Endothelial cell of umbilical vein (primary cell): ENCODE measurements at places on chromosomes 2 and 18. TPM values are rescaled to one million over a fixed set of nuclear protein-coding genes. Genes with fewer than 3 reads are reported as not detected.

DNA sequence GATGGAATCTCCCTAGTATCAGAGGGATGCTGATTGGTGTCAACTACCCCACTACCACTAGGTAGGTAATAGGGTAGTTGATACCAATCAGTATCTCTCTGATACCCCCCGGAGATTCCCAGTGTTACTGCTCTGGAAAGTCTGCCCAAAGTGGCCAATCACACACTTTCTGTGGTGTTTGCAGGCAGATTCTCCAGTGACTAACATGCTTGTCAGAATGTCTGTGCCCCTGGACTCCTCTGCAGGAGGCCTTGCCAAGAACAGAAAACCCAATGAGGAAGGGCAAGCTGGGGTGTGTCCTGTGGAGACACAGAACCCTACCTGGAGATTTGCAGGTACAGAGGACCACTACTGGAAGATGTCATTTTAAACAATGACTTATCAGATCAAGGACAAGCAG is 135.1 kb downstream of the RIT2 start:
- H3K36me3 ChIP-seq = no peaks in the 10 kb centered on the region
- no peaks in the 10 kb centered on the region for H3K4me1 ChIP-seq
- H3K27me3 ChIP-seq = no peaks in the 10 kb centered on the region
- H3K27ac ChIP-seq = no peak overlapping the region
- DNase-seq = no peak

GRCh38 chr18:48238636-48239035 is 170.5 kb downstream of the ZBTB7C start:
- H3K36me3 ChIP-seq = no peaks in the 10 kb centered on the region
- H3K4me1 ChIP-seq = no peaks in the 10 kb centered on the region
- no peak overlapping the region for H3K4me3 ChIP-seq
- no peak for DNase-seq
- H3K27ac ChIP-seq = no peak overlapping the region
- no peaks in the 10 kb centered on the region for H3K27me3 ChIP-seq

DNA sequence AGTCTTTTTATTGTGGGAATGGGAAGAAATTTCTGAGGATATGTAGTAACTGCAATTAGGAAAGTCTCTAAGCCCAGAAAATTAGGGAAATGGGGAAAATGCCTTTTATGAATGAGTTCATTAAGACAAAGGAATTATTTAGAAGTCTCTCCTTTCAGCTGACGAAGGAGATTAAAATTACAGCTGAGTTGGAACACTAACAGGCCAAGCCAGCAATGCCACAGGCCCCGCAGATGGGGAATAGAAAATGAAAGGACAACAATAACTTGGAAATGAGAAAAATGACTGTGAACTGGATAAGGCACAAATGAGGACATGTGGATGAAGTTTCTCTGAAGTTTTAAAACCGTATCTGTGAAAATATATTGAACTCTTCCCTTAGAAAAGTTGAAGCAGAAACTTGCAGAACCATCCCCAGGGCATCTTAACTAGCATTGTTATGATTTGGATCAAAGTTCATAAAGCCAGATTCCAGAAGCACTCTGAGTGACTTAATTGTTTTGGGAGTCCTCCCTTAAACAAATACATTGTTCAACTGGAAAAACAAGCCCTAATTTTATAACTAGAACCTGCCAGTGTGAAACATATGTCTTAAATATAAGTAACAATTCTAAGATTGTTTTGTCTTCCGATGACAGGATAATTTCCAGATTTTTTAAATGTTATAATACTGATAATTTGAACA is 51.3 kb downstream of the C2orf76 start:
- no peak overlapping the region for H3K27ac ChIP-seq
- H3K27me3 ChIP-seq = no peaks in the 10 kb centered on the region
- H3K4me3 ChIP-seq = no peak overlapping the region
- no peaks in the 10 kb centered on the region for H3K36me3 ChIP-seq
- no peaks in the 10 kb centered on the region for H3K4me1 ChIP-seq

- no peak overlapping the region for H3K4me3 ChIP-seq
- H3K36me3 ChIP-seq = no peaks in the 10 kb centered on the region
- H3K27me3 ChIP-seq = peaks cover 7% of the 10 kb centered on the region
- H3K27ac ChIP-seq = no peak overlapping the region
- no peaks in the 10 kb centered on the region for H3K4me1 ChIP-seq
Observed at GRCh38 chr2:209988010-209988409, 14.4 kb upstream of the RPE start.

DNA sequence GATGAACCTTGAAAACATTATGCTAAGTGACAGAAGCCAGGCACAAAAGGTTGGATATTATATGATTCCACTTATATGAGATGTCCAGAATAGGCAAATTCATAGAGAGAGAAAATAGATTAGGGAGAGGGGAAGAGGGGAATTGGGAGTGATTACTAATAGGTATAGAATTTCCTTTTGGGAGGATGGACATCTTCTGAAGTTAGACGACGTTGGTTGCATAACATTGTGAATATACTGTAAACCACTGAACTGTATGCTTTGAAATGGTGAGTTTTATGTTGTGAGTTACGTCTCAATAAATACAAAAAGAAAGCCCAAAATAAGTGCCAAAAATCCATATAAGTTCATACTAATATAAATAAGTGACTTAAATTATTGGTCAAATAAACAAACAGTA is 18.6 kb upstream of the CYP26B1 start:
- H3K4me1 ChIP-seq = no peaks in the 10 kb centered on the region
- no peak overlapping the region for H3K4me3 ChIP-seq
- no peaks in the 10 kb centered on the region for H3K36me3 ChIP-seq
- H3K27ac ChIP-seq = no peak overlapping the region

DNA sequence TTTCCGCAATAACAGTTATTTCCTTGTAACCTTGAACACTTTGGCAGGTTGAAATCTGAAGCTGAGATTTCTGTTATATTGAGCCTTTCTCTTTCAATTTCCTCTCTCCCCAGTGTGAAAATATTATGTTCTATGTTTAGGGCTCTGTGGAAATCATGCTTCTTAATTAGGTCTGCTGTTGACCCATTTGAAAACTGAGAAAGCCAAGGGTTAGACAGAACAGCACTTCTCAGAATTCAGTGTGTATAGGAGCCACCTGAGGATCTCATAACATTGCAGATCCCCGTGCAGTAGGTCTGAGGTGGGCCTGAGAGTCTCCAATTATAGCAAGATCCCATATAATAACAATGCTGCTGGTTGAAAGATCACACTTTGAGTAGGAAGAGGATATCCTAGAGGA is 230.2 kb upstream of the NT5C1B start:
- no peak for DNase-seq
- no peaks in the 10 kb centered on the region for H3K36me3 ChIP-seq
- no peak overlapping the region for H3K27ac ChIP-seq
- no peaks in the 10 kb centered on the region for H3K27me3 ChIP-seq

- no peak overlapping the region for H3K4me3 ChIP-seq
- no peaks in the 10 kb centered on the region for H3K4me1 ChIP-seq
- no peaks in the 10 kb centered on the region for H3K27me3 ChIP-seq
- DNase-seq = no peak
- H3K36me3 ChIP-seq = no peaks in the 10 kb centered on the region
- H3K27ac ChIP-seq = no peak overlapping the region
Observed at GRCh38 chr2:7880566-7880965, 801.3 kb upstream of the ID2 start.

- no peaks in the 10 kb centered on the region for H3K27me3 ChIP-seq
- no peak overlapping the region for H3K4me3 ChIP-seq
- no peak for DNase-seq
- no peaks in the 10 kb centered on the region for H3K36me3 ChIP-seq
Observed at GRCh38 chr18:41153871-41154270, 801.2 kb upstream of the PIK3C3 start.

- H3K27me3 ChIP-seq = no peaks in the 10 kb centered on the region
- H3K4me3 ChIP-seq = no peak overlapping the region
- H3K36me3 ChIP-seq = no peaks in the 10 kb centered on the region
Observed at GRCh38 chr2:237181844-237182243, 96.2 kb downstream of the COPS8 start.

DNA sequence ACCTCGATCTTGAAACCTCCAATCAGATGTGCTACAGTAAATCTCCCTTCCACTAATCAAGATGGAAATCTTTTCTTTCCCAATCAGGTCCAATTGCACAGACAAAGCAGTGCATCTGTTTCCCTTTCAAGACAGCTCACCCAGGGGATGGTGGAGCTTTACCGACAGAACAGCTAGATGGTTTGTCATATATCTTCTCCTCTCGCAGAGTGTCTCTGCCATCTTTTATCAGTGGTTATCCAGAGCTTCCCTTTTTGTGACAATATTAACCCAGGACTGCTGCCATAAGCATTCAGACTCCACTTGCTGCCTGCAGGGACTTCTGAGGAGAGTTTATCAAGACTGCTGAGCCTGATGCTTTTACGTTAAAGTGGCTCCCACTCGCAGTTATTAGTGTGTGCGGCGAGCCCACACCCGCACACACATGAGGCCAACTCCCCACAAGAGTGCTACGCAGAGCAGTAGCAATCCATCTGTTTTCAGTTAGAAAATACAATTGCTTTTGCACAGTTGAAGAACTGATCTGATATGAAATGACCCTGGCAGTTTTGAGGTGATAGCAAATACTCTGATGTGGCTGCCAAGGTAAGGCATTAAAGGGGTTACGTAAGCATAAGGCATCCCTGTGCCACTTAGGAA is 398.9 kb downstream of the NCKAP5 start:
- peaks cover 2% of the 10 kb centered on the region for H3K27me3 ChIP-seq
- no peaks in the 10 kb centered on the region for H3K4me1 ChIP-seq
- no peak overlapping the region for H3K27ac ChIP-seq
- no peak overlapping the region for H3K4me3 ChIP-seq

DNA sequence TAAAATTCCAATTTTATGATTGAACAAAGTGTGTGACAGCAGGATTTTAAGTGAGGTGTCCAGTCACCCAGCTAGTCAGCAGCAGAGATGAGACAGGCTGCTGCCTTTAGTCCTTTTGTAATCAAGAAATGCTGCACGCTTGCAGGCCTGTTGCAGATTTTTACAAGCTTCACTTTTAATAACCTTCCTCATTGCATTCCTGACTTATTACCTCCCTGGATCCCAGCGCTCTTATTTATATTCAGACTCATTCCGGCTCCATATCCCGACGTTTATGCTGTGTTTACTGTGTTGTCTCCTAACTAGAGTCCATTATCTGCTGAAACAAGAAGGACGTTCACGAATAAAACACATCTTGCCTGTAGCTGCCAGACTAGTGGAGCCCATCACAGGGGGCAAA is 442.5 kb upstream of the KLHL29 start:
- no peak overlapping the region for H3K27ac ChIP-seq
- DNase-seq = no peak
- no peaks in the 10 kb centered on the region for H3K4me1 ChIP-seq
- H3K27me3 ChIP-seq = no peaks in the 10 kb centered on the region
- no peaks in the 10 kb centered on the region for H3K36me3 ChIP-seq

GRCh38 chr2:230828272-230828961 is 36.3 kb upstream of the ITM2C start:
- no peaks in the 10 kb centered on the region for H3K36me3 ChIP-seq
- H3K27me3 ChIP-seq = peaks cover 11% of the 10 kb centered on the region
- H3K4me3 ChIP-seq = peak overlapping the region; percentile 5

- no peaks in the 10 kb centered on the region for H3K36me3 ChIP-seq
- no peak overlapping the region for H3K4me3 ChIP-seq
- no peak overlapping the region for H3K27ac ChIP-seq
Observed at GRCh38 chr2:21175895-21176646, 52.3 kb downstream of the TDRD15 start.

GRCh38 chr18:51911584-51911983 is 428.4 kb upstream of the DCC start:
- DNase-seq = no peak
- no peaks in the 10 kb centered on the region for H3K36me3 ChIP-seq
- H3K27me3 ChIP-seq = no peaks in the 10 kb centered on the region

DNA sequence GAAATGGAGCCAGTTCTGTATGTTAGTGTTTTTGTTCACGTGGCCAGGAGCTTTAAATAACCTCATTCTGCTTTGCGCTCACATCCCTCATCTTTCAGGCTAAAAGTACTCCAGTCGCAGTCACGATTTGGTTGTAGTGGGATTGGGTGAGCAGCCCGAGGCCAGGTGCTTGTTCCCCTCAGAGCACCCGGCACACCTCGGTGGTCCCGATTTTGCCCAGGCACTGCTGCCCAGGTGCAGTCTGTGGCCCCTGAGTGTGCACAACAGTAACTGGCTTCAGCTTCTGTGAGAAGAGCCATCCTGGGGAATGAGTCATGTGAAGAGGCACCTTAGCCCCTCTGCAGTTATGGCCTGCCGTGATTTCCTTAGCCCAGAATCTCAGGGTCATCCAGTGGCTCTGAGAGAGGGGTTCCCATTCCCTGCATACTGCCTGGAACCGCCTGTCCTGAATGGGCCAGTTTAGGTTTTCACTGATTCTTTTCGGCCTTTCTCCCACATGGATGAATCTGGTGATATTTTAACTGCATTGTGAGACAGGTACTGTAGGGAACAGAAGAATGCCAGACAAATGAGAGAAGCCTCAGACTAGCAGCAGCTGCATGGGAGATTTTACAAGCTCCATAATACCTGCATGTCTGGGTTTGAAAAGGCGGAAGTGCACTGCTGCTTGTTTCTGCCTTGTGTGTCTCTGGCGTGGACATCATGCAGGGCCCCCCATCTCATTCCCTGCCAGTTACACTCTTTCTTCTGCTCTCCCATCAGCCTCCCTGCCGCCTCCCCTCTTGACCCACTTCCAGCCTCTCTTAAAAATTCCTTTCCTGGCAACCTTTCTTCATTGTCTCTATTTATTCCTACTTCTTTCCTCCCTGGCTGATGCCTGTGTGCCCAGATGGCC is 33.5 kb downstream of the IMPA2 start:
- no peak overlapping the region for H3K27ac ChIP-seq

- DNase-seq = peak; percentile 52
- no peaks in the 10 kb centered on the region for H3K36me3 ChIP-seq
- H3K4me1 ChIP-seq = peaks cover 10% of the 10 kb centered on the region
- peaks cover 3% of the 10 kb centered on the region for H3K27me3 ChIP-seq
- no peak overlapping the region for H3K27ac ChIP-seq
- peak overlapping the region; percentile 68 for H3K4me3 ChIP-seq
Observed at GRCh38 chr2:221574231-221574570, 2.1 kb upstream of the EPHA4 start.

The LYPD6B gene
- not detected in 2 replicates for total RNA-seq

The REEP1 gene
- 0.21 and 0.53 TPM in 2 replicates for total RNA-seq

The ERFE gene
- 0.46 and 1.2 TPM in 2 replicates for total RNA-seq

The TBR1 gene
- total RNA-seq = 0.09 and 0.11 TPM in 2 replicates

The HAT1 gene
- total RNA-seq = 49.7 and 50.3 TPM in 2 replicates

The REG3G gene
- not detected in 2 replicates for total RNA-seq
